ENCODE measurements at places on chromosomes 7 and 10.

DNA sequence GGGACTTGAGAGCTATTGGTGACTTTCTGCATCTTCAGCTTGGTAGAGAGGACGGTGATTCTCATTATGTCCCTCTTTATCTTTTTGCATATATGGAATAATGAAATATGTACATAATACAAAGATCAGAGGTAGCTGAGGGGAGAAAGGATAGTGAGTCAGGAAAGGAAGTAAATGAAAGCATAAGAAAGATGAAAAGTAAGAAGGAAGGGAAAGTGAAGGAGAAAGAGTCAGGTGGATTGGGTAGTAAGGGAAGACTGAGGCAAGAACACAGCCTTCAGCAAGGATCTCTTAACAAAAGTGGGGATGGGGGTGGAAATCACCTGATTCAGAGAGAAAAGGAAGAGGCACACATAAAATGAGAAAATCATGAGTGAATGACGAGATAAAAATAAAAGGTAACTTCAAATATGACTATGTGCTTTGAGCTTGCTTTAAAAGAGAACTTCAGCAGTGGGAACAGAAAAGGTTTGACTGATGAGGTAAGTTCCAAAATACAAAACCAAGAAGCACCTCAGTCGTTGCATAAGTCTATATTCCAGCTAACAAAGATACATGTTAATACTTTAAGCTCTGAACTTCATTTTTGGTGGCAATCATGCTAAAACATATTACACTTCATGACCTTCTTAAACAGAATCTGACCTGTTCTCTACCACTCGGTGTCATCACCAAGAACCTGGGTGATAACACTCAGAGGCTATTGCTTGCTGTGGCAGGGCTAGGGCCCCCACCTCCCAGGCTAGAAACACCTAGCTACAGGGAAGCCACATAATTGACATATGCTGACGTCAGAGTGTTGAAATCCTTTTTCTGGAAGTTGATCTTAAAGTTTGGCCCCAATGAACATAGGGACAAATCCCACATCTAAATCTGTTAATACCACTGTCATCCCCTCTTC lies 32.9 kb downstream of the NRCAM start:
- no peak for DNase-seq

DNA sequence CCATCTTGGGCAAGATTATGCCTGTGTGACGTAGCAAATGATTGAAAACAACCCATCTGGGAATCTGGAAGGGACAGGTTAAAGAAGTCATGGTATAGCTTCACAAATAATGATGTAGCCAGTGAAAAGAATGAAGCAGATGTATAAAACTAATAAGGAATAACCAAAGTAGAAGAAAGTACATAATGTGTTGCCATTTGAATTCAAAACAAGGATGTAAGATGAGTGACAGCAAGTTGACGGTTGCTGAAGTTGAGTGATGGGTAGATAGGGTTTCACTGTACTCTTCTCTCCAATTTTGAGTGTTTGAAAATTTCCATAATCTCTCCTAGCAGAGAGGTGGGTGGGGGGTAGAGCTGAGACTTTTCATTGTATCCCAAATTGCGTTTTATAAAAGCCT lies 133.6 kb downstream of the FANK1 start:
- no peak for DNase-seq

DNA sequence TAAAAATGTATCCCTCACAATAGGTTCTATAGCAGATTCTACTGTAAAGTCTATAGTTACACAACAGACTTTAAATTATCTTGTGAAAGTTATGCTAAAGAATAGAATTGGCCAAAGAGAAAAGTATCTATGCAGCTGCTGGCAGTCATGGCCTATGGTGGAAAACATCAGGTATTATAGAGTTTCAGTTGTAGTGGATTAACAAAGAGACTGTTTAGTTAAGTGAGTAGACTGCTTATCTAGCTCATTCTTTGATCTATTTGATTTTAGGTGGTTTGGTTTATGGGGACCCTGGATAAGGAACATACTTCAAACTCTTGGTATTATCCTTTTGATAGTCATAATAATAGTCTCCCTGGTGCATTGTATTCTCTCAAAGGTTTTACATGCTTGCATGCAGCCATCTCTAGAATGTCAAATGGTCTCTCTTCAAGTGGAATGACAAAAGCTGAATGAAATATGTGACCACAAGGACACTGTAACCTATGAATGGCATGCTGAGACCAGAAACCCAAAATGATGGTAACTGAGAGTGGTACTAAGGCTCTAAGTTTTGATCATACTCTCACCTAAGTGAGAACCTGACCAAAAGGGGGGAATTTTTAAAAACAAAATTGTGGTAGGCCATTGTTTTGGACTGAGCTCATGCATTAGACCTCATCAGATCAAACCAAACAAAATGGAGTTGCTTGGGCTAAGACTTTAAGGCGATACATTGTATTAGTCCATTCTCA lies 54.9 kb upstream of the NAMPT start:
- no peak for DNase-seq

DNA sequence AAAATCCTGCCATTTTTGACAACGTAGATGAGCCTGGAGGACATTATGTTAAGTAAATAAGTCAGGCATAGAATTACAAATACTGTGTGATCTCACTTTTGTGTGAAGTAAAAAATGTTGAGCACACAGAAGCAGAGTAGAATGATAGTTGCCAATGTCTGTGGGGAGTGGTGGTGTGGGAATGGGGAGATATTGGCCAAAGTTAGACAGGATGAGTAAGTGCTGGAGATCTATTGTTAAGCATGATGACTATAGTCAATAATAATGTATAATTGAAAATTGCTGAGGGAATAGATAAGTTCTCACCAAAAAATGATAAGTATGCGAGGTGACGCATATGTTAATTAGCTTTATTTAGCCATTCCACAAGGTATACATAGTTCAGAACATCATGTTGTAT lies 92.0 kb downstream of the GPR85 start:
- no peak for DNase-seq

DNA sequence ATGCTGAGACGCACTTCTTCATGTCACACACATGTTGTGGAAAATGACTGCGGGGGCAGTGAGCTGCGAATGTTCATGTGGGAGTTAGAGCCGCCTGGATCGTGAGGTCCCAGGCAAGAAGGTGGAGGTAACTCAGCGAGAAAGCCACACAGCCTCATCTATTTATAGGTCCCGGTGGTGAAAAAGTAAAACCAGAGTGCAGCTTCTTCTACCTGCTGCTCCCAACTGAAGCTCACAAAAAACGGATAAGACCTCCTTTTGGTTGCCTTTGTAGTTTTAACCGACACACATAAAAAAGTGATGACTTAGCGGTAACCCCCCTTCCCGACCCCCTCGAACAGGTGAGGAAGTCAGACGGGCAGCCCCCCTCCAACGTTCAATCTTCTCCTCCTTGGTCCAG lies 276.9 kb downstream of the GATA3 start:
- DNase-seq, result no peak

- DNase-seq, result no peak
These were observed 315.9 kb upstream of the LRRN3 start for GRCh38 chr7:110775046-110775445.

- no peak for DNase-seq
These were observed 15.3 kb downstream of the CCDC7 start for GRCh38 chr10:32461203-32461602.

GRCh38 chr7:132108563-132108962 lies 467.7 kb downstream of the PLXNA4 start:
- no peak for DNase-seq

GRCh38 chr7:29884399-29885272 lies 78.3 kb downstream of the WIPF3 start:
- DNase-seq, result peak; percentile 60

DNA sequence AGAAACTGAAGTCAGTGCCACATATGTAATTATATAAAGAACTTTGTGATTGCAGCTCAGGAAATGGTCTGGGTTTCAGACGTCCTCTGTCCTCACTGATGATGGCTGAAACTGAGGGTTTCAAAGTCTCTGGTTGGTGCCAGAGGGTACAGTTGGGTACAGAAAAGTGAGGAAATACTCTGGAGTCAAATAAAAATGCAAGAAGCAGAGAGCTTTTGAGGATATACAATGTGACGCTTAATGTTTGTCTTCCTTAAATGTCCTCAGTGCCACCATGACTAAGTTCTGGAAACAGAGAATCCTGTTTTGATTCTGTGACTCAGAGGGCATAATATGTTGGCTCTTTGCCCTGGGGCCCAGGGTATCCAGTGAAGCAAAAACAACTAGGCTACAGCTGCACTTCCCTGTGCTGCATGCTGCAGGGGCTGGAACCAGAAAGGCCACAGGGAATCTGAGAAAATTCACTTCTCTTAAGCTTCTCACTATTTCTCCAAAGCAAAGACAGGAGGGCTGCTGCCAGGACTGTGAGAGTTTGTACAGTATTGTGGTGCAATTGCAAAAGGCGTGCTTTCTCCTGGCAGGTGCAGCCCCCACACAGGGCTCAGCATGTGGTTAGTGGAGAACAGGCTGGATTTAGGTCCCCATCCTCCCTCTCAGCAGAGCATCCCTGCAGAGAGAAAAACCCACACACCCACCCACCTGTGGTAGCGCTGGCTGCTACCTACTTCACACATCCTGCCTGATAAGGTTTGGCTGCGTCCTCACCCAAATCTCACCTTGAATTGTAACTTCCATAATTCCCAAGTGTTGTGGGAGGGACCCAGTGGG lies 169.5 kb upstream of the SVIL start:
- peak; percentile 34 for DNase-seq

GRCh38 chr7:98760201-98760651 lies 109.6 kb downstream of the TMEM130 start:
- no peak for DNase-seq

- no peak for DNase-seq
These were observed 25.2 kb downstream of the SEC23IP start for GRCh38 chr10:119917777-119918176.

Data from DMS153 (cell line).